ENCODE measurements at places on chromosomes 2 and 18.

- DNase-seq, result no peak
Measured at GRCh38 chr2:31202833-31203232, 14.5 kb downstream of the CAPN14 start.

DNA sequence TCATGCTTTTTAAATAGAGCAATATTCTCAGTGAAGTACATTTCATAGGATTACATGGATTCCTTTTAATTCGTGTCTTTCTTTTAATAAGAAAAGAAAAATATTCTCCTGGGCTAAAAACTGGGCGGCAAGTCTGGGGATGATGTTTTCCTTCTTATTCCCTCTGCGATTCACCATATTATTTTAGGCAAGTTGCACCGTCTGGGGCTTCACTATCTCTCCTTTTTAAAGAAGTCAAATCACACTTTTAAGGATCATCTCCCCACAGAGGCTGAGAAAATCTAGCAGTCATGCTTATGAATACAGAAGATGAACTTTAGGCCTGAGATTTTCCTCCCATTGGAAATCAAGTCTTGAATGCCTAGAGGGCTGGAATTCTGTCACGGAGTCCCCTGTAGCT lies 104.1 kb downstream of the COPS8 start:
- no peak for DNase-seq

DNA sequence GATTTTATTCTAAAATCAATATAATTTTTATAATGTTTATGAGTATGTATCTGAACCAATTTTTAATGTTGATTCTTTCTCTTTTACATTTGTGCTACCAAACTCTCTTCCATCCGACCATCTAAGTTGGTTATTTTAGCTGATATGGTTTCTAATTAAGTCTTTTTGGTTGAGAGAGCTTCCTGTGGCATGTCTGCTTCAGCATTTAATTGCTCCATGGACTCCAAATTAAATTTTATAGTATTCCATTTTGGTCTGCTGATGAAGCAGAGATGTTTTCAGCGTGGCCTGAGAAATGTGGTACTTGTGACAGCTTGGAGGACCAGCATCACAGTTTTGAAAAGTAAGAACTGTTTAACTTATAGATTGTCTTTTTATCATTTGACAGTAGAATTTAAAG lies 105.6 kb downstream of the EHBP1 start:
- DNase-seq, result no peak

GRCh38 chr2:37357530-37357929 lies 13.1 kb downstream of the QPCT start:
- DNase-seq, result no peak

- no peak for DNase-seq
Measured at GRCh38 chr2:175205523-175205922, 24.0 kb upstream of the ATP5MC3 start.

DNA sequence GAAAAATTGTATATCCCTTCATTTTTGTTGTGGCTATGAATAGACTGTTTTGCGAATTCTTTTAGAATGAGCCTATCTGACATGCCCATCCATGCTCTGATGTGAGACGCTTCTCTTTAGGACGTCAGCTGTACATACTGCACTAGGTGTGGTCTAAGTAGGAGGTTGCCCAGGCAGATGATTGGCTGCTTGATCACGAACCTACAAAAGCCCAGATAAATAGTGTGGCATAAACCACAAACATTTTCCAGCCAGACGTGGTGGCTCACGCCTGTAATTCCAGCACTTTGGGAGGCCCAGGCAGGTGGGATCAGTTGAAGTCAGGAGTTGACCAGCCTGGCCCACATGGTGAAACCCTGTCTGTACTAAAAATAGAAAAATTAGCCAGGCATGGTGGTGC lies 251.8 kb downstream of the AGAP1 start:
- no peak for DNase-seq

DNA sequence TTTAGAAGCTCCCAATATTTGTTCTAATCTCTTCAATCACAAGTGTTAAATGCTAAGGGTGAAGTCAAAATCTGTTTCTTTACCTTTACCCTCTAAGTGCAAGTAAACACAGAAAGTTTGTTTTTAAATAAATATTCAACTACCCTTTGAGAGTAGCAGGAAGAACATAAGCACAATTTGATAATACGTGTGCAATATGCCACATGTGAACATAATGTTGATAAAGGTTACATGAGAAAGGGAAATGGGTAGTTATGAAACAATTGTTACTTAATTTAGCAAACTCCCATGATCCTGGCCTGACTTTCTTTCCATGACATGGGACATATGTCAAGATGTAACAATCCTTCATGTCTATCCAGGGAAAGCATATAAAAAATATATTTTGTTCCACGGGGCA lies 7.1 kb downstream of the SPRED2 start:
- no peak for DNase-seq

GRCh38 chr2:45070113-45070652 lies 60.9 kb upstream of the SIX2 start:
- no peak for DNase-seq

- no peak for DNase-seq
Measured at GRCh38 chr2:240520130-240520973, 37.4 kb downstream of the ANKMY1 start.

DNA sequence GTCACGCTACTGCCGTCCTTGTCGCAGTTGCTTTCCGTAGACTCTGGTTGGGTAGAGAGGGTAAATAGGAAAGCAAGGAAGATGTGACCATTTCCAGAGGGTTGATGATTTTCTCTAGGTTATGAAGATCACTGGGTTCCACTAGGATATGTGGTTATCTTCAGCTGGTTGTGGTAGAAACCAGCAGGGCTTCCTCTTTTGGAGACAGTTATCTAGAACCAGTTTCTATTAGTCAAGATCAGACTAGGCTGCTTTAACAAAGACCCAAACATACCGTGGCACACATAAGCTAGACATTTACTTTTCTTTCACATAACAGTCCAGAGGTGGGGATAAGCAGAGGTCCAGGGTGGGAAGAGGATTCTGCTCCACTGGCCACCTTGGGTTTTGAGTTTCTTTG lies 59.6 kb downstream of the FASTKD2 start:
- DNase-seq, result no peak
